ENCODE measurements at places on chromosomes 16 and 17.

GRCh38 chr17:40647624-40648383, at the start of gene SMARCE1:
SMARCE1 (minus strand) TSS chr17:40647818; CDS start chr17:40645802, 2,016 bp downstream.
- peak; percentile 73 for DNase-seq

GRCh38 chr16:10571354-10571753, 9.0 kb downstream of the EMP2 start:
- no peak for DNase-seq

GRCh38 chr17:34146440-34147043, 108.5 kb upstream of the CCL2 start:
- DNase-seq = peak; percentile 49

DNA sequence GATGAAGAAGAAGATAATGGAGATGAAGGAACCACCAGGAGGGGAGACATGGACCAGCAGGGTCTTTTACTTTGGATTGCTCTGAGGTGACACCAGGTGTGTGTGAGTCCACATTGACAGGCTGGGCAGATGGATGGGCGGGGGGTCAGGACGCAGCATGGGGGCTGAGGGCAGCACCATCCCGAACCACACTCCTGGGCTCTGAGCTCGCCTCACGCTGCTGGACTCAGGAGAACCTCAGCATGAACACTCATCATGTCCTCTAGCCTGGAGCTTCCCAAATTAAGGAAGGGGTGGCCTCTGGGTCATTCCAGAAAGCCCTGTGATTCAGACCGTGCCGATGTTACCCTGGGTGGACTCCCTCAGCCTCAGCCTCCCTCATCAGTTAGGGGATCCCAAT, 50.4 kb upstream of the MAP3K14 start:
- DNase-seq = no peak

GRCh38 chr16:85605912-85606841, 6.9 kb upstream of the GSE1 start:
- no peak for DNase-seq

DNA sequence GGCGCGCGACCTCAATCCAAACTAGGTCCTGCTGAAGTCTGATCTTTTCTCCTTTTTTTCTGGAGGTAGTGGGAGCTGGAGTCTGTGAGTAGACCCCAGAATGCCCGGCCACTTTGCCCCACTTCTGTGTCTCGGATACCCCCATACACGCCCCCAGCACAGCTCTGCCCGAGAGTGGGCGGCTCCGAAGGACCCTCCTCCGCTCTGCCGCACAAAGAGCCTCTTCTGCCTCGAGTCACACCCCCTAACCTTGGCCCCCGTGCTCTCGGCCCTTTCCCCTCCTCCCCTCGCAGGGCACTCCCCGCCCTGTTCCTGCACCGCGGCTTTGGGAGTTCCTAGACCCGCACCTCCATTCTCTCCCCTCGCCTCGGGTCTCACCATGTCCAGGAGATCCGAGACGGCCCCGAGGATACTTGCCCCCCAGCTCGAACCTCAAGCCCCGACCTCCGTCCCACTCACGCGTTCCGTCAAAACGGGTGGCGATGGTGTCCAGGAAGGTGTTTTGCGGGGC, 476 bp downstream of the KCNH4 start:
- DNase-seq = no peak

- no peak for DNase-seq
Measured at GRCh38 chr16:49307176-49307575, 25.5 kb upstream of the CBLN1 start.

- DNase-seq = no peak
Measured at GRCh38 chr16:8880839-8881510, 1.2 kb upstream of the LITAFD start.

DNA sequence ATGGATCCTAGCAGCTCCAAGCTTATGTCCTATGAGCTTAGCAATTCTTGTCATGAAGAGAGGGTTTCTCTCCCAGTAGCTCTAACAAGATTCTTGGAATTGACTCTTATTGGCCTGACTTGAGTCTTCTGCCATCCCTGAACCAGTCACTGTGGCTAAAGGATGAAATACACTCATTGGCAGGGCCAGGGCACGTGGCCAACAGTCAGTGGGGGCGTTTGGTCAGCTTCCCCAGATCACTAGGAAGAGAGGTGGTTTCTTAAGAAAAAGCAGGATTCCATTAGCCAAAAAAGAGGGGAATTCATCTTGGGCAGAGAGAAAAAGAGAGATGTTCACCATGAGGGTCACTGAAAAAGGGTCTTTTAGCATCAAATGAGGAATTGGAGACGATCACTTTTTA, 363.2 kb downstream of the SNX29 start:
- no peak for DNase-seq

All from CD4-positive, alpha-beta T cell treated with Interferon alpha-2 for 1 hour (primary cell).